ENCODE measurements at places on chromosomes 11 and 22.

DNA sequence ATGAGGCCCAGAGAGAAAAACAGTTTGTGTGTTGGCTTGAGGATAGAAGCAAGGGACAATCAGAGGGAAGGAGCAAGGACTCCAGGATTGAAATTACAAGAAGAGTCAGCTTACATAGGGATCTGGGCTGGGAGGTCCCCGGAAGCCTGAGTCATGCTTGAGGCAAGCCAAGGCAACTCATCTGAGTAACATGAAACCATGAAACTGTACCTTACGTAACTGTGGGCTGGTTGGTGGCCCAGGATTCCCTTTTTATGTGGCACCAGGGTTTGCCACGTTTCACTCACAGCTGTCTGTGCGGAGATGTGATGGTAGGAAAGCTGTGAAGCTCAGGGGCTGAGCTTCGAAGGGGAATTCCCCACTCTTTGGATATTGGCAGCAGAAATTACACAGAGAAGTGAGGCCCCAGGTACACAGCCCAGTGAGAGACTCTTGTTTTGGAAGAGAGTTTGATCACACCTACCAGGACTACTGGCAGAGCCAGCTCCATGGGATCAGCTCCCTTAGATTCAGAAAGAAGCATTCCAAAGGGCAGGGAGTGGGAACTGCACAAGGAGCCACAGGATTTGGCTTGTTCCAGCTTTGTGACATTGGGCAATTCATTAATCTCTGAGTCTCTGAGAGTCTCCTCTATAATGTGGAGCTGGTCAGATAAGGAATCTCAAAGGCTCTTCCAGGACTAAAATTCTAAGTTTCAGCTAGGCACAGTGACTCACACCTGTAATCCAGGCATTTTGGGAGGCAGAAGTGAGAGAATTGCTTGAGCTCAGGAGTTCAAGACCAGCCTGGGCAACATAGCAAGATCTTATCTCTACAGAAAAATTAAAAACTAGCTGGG is 7.8 kb downstream of the SLC5A1 start:
- peak; percentile 97 for DNase-seq

DNA sequence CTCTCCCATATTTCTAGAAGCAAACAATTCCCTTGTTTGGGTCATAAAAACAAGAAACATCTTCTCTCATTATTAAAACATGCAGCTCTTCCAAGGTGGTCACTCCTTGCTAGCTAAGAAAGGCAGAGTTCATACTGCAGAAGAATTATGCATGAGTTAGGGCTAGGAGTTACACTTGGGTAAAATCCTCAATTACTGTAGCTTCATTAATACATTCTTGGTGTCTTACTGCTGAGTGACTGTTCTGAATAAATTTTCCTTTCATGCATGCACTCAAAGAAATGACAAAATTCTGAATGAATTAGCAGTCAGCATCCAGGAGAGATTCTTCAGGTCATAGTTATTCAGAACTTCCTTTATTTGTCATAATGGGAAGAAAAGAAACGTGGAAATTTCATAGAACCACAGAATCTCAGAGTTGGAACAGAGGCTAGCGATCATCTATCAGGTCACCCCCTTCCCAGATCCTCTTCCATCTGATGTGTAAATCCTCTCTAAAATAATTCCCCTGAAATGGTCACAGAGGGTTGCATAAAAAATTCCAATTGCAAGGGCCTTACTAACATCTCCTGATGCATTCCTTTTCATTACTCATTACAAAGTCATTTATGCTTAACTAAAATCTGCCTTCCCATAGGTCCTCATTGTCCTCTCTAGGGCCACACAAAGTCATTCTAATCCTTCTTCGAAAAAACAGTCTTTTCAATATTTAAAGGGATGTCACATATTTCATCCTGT is 771.5 kb downstream of the DLG2 start:
- peak; percentile 63 for DNase-seq

DNA sequence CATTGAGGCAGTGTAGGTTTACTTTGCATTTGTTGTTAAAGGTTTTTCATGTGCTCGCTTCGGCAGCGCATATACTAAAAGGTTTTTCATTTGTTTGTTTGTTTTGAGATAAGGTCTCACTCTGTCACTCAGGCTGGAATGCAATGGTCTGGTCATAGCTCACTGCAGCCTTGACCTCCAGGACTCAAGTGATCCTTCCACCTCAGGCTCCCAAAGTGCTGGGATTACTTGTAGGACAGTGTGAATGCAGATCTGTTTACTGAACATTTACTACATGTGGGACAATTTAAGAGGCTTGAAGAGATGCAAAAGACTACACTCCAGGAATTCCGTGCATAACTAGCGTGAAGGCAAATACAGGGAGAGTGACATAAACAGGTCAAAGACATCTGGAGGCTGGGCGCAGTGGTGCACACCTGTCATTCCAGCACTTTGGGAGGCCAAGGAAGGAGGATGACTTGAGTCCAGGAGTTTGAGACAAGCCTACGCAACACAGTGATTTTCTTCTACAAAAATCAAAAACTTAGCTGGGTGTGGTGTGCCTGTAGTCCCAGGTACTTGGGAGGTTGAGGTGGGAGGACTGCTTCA is 34.1 kb downstream of the YPEL1 start:
- DNase-seq, result no peak

DNA sequence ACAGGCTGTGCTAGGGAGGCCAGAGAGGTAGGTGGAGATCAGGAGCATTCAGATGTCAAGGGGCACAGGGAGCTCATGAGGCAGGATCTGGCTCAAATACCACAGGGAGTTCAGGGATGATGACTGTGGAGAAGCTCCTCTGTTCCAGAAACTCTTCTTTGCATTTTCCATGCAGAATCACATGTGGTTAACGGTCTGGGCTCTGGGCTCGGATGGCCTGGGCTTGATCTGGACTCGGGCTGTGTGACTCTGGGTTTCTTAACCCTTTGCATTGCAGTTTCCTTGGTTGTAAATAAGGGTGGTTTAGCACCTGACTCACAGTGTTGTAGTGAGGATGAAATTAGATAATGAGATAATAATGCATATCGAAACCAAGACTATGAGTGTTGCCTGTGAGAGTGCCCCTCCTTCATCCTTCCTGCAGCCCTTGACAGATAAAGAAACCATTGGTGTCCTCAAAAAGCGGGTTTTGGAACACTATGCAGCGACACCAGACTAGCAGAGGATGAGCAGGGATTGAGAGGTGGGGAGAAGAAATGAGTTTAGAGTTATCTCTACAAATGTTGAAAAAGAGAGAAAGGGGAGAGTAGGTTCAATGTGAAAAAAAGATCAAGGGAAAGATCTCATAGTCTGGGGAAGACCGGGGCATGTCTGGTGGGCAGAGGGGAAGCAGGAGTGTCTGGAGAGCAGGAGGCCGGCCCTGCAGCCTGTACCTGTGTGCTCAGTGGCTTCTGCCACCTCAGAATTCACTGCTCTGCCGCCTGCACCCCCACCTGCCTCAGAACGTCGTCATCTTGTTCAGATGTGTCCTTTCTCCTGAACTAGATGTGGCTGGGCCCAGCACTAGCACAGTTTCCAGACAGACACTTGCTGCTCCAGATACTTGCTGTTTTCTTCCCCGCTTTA is 197.8 kb upstream of the SORL1-AS1 start:
- no peak for DNase-seq

GRCh38 chr11:68673991-68674390 is 10.4 kb upstream of the GAL start:
- no peak for DNase-seq

DNA sequence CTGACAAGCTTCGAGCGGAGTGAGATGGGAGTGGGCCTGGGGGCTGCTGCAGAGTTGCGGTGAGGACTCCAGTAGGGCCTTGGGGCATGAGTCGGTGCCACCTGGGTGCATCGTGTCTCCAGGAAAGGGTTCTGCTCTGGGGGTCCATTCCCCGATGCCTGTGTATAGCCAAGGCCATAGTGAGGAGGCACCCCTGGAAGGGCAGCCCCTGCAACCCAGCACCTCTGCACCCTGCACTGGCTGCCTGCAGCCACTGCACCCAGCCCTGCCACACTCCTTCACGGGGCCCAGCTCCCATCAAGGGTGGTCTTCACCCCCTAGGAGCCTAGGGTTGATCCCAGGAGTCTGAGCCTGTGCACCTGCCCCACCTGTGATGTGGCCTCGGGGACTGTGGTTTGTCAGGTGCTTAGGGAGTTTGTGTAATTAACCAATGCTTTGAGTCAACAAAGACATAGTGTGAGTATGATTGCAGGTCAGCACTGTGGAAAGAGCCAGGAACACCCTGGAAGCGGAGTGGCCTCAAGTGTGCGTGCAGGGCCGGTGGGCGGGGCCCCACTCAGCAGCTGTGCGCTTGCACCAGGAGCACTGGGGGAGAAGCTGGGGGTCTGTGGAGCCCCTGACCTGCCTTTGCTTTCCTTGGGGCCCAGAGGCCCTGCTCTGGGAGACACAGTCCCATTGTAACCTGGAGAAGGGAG is 1299.3 kb downstream of the BRD1 start:
- no peak for DNase-seq

- DNase-seq, result no peak
Observed at GRCh38 chr11:111582163-111582562, 20.1 kb upstream of the SIK2 start.

- no peak for DNase-seq
Observed at GRCh38 chr11:65646958-65647701, 9.2 kb downstream of the SIPA1 start.

DNA sequence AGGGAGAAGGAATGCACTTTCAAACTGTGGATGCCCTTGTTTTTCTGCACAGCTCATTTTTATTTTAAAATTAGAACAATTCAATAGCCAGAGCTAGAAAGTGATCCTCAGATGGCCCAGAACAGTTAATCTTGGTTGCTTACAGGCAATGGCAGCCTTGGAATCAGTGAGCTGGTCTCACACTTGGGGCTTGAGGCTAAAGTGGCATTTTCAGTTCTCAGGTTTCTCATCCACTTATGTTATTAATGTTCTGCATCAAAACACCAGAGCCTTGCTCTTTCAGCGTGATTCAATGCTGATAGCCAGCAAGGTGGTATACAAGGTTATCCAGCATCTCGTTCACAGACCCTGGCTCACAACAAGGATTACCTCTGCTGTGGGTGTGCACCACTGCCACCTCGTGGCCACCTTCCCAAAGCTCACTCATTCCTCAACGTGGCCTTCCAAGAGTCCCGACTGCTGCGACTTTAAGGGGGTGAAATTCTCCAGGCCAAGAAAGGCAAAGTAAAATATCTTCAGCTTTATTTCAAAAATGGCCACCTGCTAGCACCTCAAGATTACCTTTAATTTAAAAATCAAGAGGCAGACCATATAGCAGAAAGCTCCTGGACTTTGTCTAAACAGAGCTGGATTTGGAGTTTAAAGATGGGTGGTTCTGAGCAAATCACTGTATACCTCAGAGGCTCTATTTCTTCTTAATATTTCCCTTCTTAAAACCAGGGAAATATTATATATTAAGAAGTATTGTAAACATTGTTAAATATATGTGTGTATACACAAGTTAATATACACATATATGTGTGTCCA is 34.2 kb upstream of the FSHB start:
- DNase-seq, result peak; percentile 49
